ENCODE measurements at places on chromosomes 12 and 14.
A peak's percentile ranks its signal among the peaks of the same experiment; 100 is the strongest.

- no peaks in the 10 kb centered on the region for H3K4me1 ChIP-seq
- no peaks in the 10 kb centered on the region for H3K27me3 ChIP-seq
- no peak overlapping the region for H3K4me3 ChIP-seq
- H3K27ac ChIP-seq, result no peak overlapping the region
- DNase-seq, result no peak
Measured at GRCh38 chr12:80704420-80704819, 3.0 kb upstream of the MYF6 start.

DNA sequence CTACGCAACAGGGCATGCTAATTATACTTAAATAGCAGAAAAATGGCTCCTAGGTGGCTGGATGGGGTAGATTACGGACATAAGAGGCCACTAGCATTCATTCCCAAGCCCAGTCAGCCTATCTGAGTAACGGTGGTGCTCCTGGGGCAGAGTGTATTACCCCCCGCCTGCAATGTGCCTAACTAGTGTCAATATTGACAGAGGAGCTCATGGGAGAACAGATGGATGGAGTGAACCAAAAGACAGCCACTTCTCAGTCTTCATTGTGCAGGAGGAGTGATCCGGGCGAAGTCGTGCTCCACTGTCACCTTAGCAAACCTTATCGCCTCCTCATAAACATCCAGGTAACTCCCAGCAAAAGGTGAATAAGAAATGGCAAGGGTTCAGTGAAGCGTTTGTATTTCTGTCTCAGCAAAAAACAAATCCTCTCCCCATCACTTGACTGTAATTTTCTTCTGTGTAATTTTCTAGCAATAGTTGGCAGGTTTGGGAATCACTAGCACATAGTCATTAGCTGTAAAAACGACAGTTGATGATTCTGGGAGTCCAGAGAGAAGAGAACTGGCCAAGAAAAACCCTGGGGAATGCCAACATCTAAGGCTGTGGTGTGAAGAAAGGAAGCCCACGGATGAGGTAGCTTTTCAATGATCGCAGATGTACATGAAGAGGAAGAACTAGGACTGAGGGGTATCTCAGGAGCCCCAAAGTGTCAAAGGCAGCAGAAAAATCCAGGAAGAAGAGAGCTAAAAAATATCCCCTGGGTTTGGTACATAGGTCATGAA, 126.6 kb upstream of the BCL2L14 start:
- no peak overlapping the region for H3K27ac ChIP-seq
- no peaks in the 10 kb centered on the region for H3K4me1 ChIP-seq
- H3K4me3 ChIP-seq, result no peak overlapping the region
- no peaks in the 10 kb centered on the region for H3K36me3 ChIP-seq

DNA sequence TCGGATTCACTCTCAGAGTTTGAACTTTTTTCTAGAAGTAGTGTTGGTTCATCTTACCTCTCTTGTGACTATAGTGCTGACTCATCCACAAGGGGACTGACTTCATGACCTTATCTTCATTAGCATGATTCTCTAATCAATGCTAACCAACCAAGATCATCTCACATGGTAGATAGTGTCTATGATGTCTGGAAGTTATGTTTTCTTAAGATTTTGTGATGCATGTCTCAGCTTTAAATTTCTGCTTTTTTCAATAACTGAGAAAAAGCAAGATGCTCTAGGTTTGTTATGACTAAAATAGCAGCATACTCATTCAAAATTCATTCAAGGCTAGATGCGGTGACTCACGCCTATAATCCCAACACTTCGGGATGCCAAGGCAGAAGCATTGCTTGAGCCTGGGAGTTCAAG, 12.3 kb upstream of the SLC35E3 start:
- H3K4me1 ChIP-seq, result no peaks in the 10 kb centered on the region
- H3K36me3 ChIP-seq, result no peaks in the 10 kb centered on the region
- DNase-seq, result no peak
- no peak overlapping the region for H3K27ac ChIP-seq
- H3K4me3 ChIP-seq, result no peak overlapping the region
- H3K27me3 ChIP-seq, result no peaks in the 10 kb centered on the region

DNA sequence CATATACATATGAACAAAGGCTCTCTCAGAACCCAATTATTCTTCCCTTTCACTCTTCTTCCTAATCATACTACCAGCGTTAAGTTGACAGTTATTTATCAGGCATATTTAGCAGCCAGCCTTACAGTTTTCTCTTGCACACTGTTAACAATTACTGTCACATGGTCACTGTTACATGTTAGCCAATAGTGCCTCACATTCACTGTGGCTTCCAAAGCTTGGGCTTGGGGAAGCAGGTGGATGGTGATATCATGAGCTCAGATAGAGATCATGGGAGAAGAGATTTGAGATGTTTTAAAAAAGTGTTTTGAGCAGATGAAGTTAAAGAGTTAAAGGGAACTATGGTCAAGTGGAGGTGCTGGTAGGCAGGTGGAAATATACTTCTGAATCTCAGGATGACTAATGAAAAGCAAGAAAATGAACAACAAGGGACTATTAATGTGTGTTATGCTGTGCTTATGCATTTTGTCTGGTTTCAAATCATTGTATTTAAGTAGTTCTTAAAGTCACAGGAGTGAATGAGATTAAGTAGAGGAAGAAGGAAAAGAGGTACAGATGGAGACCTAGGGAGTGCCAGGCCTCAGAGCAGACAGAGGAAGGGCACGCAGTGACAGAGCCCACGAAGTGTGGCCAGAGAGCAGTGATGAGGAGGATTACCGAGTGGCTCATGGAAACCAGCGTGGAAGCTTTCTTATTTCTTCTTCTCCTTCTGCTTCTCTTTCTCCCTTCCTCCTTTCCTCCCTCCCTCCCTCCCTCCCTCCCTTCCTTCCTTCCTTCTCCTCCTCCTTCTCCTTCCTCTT, 39.6 kb downstream of the BICD1 start:
- no peaks in the 10 kb centered on the region for H3K27me3 ChIP-seq
- no peak overlapping the region for H3K27ac ChIP-seq
- no peaks in the 10 kb centered on the region for H3K36me3 ChIP-seq
- no peaks in the 10 kb centered on the region for H3K4me1 ChIP-seq

DNA sequence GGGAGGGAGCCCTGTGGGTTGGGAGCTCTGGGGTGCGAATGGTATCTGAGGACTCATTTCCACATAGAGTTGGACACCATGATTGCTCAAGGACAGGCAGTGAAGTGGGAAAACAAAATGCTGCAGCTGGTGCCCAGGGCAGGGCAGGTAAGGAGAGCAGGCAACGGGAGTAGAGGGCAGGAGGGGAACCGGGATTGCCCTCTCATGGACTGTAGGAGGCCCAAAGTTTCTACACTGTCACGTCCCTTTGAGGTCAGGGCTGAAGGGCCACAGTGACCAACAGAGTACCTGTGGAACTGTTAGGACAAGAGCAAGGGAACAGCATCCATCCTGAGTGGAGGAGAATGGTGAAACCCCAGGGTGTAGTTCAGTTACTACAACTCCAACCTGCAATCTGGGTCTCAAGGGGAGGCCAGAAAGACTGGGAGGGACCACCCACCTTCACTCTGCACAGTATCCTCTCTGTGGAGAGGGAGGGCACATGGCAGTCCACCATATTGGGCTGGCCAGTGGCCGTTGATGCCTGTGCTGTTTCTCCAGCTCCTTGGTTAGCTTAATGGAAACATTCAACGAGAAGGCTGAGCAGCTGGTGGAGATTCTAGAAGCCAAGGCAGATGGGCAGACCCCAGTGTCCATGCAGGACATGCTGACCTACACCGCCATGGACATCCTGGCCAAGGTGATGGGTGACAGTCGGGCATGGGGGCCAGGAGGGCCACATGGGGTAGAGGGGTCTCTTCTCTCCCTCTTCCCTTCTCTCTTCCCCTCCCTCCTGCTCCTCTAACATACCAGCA, 22.2 kb downstream of the CYP46A1 start:
- H3K27me3 ChIP-seq, result no peaks in the 10 kb centered on the region
- no peak overlapping the region for H3K4me3 ChIP-seq
- no peaks in the 10 kb centered on the region for H3K4me1 ChIP-seq
- no peaks in the 10 kb centered on the region for H3K36me3 ChIP-seq
- H3K27ac ChIP-seq, result no peak overlapping the region
- no peak for DNase-seq

DNA sequence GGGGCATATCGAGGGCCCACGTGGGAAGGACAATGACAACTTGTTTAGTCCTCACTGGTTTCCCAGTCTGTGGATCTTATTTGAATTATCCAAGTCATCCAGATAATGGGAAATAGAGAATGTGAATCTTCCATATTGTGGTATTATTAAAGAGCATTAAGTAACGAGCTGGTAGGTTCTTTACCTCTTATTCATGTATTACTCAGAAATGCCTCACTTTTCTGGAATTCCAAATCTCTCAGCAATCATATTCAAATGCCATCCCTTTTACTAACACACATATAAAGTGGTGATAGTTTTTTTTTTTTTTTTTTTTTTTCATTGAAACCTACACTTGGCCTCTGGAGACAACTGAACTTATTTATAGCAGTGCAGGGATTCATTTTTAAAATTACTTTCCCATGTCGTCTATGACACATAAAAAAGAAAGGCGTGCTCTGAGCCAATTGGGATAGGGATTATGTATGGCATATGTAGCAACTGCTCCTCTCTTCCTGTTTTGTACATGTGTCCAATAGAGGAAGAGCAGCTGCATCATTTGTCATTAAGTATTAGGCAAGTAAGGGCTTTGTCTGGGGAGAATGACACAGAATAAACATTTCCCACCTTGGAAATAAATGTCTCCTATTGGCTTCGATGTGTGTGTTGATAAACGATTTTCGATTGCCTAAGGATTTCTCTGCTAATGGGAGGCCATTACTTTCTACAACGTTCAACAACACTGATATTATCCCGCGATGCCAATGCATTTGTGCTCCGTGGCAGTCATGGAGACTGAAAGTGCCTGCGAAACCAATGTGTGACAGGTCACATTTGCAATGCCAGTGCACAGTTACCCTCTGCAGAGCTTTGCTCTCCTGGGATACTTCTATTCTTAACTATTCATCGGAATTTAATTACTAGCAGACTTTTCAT, 78.6 kb upstream of the IFNG-AS1 start:
- H3K27ac ChIP-seq, result no peak overlapping the region
- no peaks in the 10 kb centered on the region for H3K4me1 ChIP-seq
- H3K36me3 ChIP-seq, result no peaks in the 10 kb centered on the region
- H3K27me3 ChIP-seq, result no peaks in the 10 kb centered on the region

GRCh38 chr12:95857156-95857555, 1.6 kb upstream of the SNRPF start:
- H3K27ac ChIP-seq, result no peak overlapping the region
- no peak for DNase-seq
- no peaks in the 10 kb centered on the region for H3K27me3 ChIP-seq
- no peak overlapping the region for H3K4me3 ChIP-seq

DNA sequence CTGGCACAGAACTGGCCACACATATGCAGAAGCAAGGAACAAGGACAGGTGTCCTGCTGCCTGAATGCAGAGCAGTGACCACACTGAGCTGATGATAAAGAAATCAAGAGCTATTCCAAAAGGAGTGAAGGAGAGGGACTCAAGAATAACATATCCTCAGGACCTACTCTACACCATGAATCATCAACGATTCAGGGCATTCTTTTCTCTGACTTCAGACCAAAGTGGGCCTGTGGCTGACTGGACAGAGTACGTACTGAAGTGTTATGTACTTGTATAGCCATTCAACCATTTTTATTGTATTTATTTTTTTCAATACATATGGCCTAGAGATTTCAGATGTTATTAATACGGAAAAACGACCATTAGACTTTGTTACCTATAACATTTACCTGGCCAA, 177.5 kb upstream of the TMTC1 start:
- no peaks in the 10 kb centered on the region for H3K4me1 ChIP-seq
- DNase-seq, result no peak
- H3K4me3 ChIP-seq, result no peak overlapping the region
- H3K27me3 ChIP-seq, result no peaks in the 10 kb centered on the region
- no peaks in the 10 kb centered on the region for H3K36me3 ChIP-seq

DNA sequence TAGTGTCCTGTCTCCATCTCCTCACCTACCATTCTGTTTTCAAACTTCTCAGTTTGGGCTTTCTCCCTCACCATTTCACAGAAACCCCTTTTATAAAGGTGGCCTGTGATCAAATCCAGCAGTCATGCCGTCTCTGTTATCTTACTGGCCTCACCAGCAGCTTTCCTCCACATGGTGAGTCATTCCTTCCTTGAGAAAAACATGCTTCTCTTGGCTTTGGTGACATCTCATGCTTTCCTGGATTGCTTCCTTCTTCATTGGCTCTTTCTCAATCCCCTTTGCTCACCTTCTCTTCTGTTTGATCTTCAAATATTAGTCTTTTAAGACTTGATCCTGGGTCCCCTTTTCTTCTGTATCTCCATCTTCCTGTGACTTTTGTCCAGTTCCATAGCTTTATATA, 164.9 kb downstream of the ANO4 start:
- no peak overlapping the region for H3K27ac ChIP-seq
- H3K4me3 ChIP-seq, result no peak overlapping the region
- H3K27me3 ChIP-seq, result no peaks in the 10 kb centered on the region

DNA sequence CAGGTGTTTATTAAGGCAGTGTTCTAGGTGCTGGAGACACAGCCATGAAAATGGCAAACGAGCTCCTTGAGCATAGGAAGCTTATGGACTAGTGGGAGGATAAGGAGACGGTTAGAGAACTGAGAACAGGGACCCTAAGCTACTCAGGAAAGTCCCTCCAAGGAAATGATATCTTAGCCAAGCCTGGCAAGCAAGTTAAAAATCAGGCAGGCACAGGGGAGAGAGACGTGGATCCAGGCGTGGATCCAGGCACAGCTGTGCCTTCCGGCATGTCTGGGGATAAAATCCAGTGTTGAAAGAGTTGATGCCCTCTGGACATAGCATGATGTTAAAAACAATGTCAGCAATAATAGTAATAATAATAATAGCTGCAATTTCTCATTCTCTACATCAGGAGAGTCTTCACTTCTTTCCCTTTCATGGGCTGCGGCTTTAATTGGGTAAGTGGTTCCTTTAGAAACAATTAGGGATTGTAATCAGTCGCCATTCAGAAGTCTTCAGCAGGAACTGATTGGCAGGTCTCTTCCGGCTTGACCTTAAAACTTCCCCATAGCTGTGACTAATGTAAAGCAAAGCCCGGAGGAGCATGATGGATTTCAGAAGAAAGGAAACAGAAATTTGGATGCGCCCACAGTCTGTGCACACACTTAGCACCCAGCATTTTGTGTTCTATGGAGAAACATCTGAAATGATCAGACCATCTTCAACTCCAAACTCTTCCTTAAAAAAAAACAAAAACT, 230.2 kb downstream of the SLC41A2 start:
- H3K4me3 ChIP-seq, result no peak overlapping the region
- H3K36me3 ChIP-seq, result no peaks in the 10 kb centered on the region
- no peaks in the 10 kb centered on the region for H3K27me3 ChIP-seq
- DNase-seq, result no peak
- H3K4me1 ChIP-seq, result no peaks in the 10 kb centered on the region

GRCh38 chr12:54195737-54196347, 7.1 kb upstream of the SMUG1 start:
- H3K27me3 ChIP-seq, result no peaks in the 10 kb centered on the region
- H3K4me1 ChIP-seq, result no peaks in the 10 kb centered on the region
- no peak overlapping the region for H3K27ac ChIP-seq
- no peak for DNase-seq
- H3K4me3 ChIP-seq, result no peak overlapping the region

GRCh38 chr12:13233830-13234641, 37.5 kb downstream of the EMP1 start:
- DNase-seq, result peak; percentile 41
- H3K4me3 ChIP-seq, result no peak overlapping the region
- no peaks in the 10 kb centered on the region for H3K4me1 ChIP-seq
- H3K27me3 ChIP-seq, result no peaks in the 10 kb centered on the region
- no peak overlapping the region for H3K27ac ChIP-seq
- no peaks in the 10 kb centered on the region for H3K36me3 ChIP-seq
